ENCODE measurements at places on chromosomes 6 and 20.

DNA sequence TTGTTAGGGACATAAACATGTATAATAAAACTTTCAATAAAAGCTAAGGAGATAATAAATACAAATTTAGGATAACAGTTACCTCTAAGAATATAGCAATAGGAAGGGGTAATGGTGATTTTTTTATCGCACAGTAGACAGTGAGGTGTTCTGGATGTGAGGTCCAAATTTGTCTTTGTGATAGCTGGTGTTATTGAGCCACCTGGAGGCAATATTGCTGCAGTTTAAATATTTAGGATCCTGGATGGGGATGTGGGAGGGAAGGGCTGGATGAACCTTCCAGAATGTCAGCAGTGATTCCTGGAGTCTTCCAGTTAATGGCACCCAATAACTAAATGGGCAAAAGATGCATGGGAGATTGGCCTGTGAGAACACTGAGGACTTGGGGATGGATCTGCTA lies 13.9 kb downstream of the DEFB123 start:
- no peak for DNase-seq

- DNase-seq: no peak
Observed at GRCh38 chr6:106281088-106281487, 44.5 kb downstream of the ATG5 start.

- no peak for DNase-seq
Observed at GRCh38 chr20:47243532-47244305, 112.8 kb downstream of the ZMYND8 start.

DNA sequence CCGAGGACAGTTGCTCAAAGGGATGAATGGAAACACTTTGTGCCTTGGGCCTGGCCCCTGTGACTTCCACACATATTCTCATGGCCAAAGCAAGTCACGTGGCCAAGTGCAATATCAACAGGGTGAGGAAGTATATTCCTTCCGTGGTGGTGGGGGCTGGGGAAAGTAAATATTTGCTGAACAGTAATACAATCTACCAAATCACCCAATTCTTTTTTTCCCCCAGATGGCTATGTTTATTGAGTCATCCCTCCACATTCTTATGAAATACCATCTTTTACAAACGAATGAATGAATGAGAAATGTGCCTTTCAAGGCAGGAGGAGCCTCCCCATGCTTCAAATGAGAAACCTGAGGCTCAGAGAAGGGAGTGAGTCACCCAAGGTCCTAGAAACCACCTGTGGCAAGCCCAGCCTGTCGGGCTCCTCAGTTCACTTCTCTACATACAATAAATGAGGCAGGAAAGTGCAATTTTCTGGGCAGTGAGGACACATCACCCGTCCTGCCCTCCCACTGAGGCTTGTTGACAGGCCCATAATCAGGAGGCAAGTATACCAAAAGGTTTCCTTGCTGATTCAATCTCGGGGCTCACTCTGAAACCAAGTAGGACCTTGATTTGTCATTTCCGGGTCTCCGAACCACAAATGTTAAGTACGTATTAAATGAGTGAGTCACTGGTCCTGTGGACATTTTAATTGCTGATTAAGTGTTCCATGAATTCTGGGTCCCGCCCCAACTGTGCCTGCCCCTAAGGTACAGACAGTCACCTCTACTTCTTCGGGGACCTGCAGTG lies 25.3 kb upstream of the TOP1 start:
- peak; percentile 28 for DNase-seq

GRCh38 chr20:33687993-33688937 lies 2.1 kb upstream of the E2F1 start:
- DNase-seq: no peak

DNA sequence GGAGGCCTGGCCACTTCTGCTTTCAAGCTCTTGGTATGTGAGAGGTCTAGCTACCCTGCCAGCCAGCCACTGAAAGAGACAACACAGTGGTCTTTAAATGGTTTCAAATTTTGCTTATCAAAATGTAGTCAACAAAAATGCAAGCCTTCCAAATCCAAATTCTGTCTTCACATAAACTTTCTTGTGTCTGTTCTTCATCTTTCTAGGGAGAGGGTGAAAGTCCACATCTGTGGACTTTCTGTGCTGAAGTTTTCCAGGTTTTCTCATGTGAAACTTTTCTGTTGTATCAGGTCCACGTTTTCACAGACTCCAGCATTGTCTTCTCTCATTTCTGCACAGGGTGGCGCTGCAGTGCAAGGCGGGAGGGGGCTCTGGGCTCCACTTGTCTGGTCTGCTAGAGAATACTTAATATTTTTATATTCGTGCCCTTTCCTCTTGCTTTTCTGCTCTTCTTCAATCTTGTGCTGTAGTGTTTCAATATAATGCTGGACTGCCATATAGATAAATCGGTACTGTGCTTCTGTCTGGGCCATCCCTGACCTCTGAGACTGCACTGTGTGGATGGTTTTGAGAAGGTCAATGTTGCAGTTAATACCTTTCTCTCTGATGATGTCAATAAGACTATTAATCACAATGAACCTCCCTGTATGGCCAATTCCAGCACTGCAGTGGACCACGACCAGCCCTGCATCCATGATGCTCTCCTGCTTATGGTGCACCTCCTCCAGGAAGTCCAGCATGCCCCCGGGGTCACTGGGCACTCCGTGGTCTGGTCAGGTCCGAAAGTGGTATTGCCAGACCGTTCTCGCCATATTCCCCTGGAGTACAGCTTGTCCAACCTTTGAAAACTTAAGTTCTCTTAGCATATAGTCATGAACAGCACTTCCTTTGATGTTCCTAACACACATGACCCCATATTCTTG lies 161.6 kb upstream of the TNFAIP3 start:
- peak; percentile 81 for DNase-seq

DNA sequence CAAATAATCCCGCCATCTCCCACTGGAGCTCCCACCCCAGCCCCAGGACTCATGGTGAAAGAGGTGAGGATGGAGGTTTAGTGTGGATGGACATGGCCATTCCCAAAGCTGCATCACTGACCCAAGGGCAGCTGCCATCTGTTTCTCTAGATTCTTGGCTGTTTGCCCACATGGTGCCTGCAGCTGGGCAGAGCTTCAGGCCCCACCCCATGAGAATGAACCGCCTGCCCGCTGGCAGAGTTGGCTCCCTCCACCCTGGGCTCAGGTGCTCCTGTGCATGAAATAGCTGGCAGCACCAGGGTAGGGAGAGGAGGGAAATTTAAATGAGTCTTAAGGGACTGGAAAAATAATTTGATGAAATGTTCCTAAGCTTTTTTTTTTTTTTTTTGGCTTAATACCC lies 17.4 kb downstream of the SCML4 start:
- no peak for DNase-seq

- no peak for DNase-seq
Observed at GRCh38 chr6:168029459-168030217, 32.2 kb downstream of the KIF25 start.

DNA sequence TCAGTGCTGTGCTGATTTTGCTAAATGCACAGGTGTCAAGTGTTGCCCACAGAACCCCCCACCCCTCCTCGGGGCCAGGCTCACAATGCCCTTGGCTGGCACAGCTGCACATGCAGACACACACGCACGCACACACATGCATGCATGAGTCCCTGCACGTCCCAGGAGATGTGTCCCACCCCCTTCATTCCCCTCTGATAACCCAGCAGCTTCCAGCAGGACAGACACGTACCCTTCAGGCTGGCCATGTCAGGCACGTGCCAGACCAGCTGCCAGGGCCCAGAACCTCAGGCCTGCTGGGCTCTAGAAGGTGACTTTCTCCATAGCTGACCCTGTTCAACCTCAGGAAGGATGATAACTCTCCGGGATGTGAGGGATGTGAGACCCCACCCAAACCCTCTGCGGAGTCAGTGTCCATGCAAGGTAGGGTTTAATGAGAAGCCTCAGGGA lies 44.4 kb downstream of the MRPL14 start:
- no peak for DNase-seq

DNA sequence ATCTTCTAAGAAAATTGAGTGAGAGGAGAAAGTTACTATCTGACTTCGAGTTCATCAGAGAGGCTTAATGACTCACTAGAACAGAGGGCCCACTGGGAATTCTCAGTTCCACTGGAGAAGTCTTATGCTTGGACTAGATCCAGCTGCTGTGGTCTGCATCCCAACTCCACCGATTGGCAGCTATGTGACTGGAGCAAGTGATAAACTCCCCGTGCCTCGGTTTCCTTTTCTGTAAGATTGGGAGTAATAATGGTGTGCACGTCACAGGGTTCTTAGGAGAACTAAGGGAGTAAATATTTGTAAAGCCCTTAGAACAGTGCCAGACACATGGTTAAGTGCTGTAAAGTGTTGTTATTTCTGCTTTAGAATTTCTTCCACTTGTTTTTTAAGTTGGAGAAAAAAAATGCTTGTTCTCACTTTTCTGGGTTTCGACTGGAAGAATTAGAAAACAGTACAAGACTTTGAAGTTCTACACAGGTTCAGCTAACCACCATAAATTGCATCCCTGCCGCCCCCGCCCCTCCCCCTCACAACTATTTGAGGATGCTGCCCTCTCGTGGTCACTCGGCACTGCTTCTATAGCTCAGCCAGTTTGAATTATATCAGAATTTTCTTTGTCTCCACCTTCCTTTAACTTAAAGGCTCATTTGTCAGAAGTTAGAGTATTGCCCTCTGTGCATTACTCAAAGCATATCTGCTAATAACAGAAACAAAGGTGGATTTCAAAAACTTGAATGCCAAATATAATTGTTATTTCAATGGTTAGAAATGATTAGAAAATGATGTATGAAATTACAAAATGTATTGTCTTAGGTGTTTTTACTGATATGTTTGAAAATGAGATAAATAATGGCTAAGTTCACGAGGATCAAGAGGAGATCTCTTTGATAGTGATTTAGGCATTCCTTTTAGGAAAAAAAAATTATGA lies 95.0 kb upstream of the IFNGR1 start:
- peak; percentile 44 for DNase-seq

GRCh38 chr20:51767867-51768758 lies at the start of gene ATP9A:
Gene ATP9A (minus strand): TSS chr20:51768390. CDS start chr20:51768369, 21 bp downstream.
- no peak for DNase-seq

- DNase-seq: no peak
Observed at GRCh38 chr20:25318471-25319240, 70.8 kb downstream of the PYGB start.

- no peak for DNase-seq
Observed at GRCh38 chr20:3195590-3196237, 8.8 kb downstream of the DDRGK1 start.

- no peak for DNase-seq
Observed at GRCh38 chr6:72081871-72082270, 195.5 kb downstream of the RIMS1 start.

DNA sequence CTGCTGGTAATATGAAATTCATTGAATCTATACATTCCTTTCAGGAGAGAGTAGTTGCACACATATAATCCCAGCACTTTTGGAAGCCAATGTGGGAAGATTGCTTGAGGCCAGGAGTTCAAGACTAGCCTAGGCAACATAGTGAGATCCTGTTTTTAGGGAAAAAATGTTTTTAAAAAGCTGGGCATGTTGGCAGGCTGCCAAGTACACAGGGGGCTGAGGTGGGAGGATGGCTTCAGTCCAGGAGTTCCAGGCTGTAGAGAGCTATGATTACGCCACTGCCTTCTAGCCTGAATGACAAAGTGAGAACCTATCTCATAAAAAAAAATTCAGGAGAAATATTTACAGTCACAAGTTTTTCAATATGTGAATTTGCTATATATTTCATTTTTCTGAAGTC lies 71.9 kb downstream of the GRM1 start:
- DNase-seq: no peak

DNA sequence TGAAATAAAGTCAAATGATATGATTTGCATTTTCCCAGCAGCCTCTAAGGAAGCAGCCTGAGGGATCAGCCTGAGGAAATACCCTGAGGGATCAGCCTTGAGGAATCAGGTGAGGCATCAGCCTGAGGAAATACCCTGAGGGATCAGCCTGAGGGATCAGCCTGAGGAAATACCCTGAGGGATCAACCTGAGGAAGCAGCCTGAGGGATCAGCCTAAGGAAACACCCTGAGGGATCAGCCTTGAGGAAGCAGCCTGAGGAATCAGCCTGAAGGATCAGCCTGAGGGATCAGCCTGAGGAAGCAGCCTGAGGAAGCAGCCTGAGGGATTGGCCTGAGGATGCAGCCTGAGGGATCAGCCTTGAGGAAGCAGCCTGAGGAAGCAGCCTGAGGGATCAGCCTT lies 669.7 kb upstream of the AGPAT4 start:
- DNase-seq: no peak

DNA sequence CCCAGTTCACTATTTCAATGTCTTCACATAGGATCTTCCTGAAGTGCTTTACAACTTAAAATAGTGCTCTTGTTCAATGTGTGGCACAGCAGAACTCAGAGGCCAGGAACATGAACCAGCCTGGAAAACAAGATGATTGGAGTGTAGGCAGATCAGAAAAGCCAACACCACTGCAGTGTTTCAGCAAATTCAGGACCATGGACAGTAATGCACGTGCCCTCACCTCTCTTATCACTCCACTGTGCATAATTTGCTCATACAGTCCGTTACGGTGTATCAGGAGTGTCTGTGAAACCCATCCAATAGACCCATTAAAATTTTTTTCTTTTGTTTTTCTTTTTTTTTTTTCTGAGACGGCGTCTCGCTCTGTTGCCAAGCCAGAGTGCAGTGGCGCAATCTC lies 27.6 kb upstream of the HACE1 start:
- no peak for DNase-seq

- DNase-seq: no peak
Observed at GRCh38 chr20:57998981-57999464, 229.4 kb downstream of the ANKRD60 start.

- no peak for DNase-seq
Observed at GRCh38 chr6:94751641-94752329, 825.5 kb upstream of the MANEA start.

DNA sequence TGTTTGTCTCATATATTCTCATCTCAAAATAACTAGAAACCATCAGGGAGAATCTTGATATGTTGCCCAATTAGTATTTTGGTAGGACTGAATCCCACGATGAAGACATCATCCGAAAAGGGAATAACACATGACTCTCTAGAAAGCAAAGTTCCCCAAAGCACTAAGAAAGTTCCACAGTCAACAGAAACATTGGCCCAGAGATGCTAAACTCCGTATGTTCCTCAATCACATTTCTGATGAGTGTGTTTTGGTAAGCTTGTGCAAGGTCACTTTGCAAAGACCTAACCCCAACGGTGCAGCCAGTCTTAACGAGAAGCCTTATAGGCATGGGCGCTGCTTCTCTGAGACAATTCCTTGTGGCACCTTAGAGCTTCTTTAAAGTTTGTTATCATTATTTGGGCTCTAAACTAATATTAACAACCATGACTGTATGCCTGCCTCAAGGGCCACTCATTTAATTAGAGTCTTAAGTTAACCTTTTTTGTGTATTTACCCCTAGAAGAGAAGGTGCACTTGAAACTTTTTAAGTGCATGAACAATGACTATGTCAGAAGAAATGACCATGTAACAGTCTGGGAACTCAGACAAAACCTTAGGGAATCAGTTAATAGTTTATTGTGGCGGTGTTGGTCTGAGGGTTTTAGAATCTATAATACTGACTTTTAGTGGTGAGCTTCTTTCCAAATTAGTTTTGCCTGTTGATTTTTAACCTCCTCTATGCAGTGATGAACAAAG lies 202.0 kb upstream of the RAB32 start:
- DNase-seq: no peak

- DNase-seq: no peak
Observed at GRCh38 chr6:10312445-10312844, 102.4 kb downstream of the TFAP2A start.

All from T-helper 17 cell (primary cell).